T-cell (primary cell): ENCODE measurements at places on chromosomes 6 and 20. TPM values are rescaled to one million over a fixed set of nuclear protein-coding genes. Genes with fewer than 3 reads are reported as not detected.

Gene OOEP
- not detected for total RNA-seq

Gene RNF144B
- total RNA-seq = 4.8 TPM

Gene CTAGE9
- not detected for total RNA-seq

Gene POPDC3
- not detected for total RNA-seq

Gene KCNK16
- total RNA-seq = not detected

Gene TSBP1
- not detected for total RNA-seq

Gene TBX18
- total RNA-seq = not detected

Gene TENT5A
- total RNA-seq = 10.7 TPM
